NCI-H524 (cell line): ENCODE measurements at places on chromosomes 12 and 14.

- DNase-seq, result no peak
These were observed 49.2 kb upstream of the ERGIC2 start for GRCh38 chr12:29429999-29430715.

- no peak for DNase-seq
These were observed 34.9 kb downstream of the CCDC175 start for GRCh38 chr14:59541731-59542130.

- no peak for DNase-seq
These were observed 70.7 kb downstream of the CDK17 start for GRCh38 chr12:96329545-96329944.

DNA sequence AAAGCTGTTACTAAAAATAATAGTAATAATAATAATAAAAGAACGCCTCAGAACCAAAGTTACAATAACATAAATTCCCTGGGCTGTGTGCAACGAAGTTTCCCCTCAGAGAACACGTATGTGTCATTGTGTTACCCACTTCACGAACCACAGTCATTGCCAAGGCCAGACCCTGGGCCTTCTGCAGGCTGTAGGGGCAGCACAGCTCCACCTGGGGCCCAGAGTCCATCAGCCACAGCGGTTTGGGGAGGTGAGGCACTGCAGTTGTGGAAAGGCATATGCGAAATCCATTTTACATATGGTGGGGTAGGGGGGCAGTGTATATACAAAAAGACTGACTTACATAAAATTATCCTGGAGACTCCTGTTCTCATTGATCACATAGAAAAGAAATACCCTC, 56.1 kb downstream of the ESR2 start:
- no peak for DNase-seq

- no peak for DNase-seq
These were observed 29.4 kb downstream of the SLC24A4 start for GRCh38 chr14:92352158-92352985.

DNA sequence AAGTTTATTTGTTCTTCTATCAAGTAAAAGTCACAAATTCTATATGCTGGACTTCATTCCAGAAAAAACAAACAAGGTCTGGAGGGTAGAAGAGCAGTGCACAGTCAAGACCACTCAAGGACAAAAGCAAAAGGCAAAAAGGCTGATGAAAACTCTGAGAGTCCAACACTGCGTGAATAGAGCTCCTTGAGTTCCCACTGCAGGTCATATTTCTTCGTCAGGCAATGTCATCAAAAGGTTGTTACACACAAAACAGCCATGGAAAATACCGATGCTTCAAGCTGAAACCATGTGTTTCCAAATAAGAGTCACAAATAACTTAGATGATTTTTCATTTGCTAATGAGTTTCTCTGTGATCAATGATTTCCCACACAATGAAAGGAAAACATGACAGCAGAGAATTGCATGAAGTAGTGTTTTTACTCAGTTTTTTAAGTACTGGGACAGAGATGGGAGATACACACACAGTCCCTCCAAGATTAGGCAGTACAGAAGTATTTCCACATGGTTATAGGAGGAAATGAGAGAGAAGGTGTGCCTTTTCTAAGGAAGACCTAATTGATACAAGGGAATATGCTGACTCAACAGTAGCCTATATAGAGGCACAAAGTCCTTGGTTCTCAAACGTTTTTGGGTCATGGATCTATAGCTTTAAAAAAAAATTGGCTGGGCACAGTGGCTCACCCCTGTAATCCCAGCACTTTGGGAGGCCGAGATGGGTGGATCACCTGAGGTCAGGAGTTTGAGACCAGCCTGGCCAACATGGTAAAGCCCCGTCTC, 177.7 kb downstream of the MED13L start:
- DNase-seq, result no peak

DNA sequence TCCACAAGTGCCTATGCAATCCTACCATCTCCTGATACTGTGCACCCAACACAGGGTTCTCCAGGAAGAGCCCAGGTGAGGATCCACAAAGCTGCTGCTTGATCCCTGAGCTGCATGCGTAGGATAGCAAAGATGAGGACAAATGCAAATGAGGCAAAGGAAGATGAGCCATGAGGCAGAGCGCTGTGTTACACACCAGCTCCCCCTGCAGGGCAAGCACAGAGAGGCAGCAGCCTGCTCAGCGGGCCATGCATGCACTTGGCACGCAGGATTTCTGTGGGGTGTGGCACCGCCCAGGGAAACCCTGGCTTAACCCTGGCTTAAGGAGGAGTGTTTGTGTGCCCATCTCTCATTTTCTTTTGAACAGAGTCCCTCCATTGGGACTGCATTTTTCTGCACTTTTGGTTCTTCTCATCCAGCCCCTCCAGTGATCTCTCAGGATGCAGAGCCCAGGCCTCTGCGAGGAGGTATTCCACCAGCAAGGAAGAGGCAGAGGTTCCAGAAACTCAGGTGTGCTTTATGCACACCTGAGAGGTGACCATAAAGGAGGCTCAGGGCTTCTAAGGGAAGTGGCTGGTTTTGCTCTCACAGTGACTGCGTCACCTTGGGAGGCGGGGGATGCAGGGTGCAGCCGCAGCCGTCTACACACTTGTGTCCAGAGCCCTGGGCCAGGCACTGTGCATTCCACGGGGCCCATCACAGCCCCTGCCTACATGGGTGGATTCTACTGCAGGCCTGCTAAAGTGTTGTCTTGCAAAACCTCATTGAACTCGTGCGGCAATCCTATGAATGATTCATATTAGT, 973.3 kb upstream of the TMEM132C start:
- peak; percentile 55 for DNase-seq

- no peak for DNase-seq
These were observed 418.4 kb downstream of the MDGA2 start for GRCh38 chr14:47257013-47257412.

- DNase-seq, result peak; percentile 21
These were observed 55.6 kb upstream of the PTPRB start for GRCh38 chr12:70692681-70693288.

DNA sequence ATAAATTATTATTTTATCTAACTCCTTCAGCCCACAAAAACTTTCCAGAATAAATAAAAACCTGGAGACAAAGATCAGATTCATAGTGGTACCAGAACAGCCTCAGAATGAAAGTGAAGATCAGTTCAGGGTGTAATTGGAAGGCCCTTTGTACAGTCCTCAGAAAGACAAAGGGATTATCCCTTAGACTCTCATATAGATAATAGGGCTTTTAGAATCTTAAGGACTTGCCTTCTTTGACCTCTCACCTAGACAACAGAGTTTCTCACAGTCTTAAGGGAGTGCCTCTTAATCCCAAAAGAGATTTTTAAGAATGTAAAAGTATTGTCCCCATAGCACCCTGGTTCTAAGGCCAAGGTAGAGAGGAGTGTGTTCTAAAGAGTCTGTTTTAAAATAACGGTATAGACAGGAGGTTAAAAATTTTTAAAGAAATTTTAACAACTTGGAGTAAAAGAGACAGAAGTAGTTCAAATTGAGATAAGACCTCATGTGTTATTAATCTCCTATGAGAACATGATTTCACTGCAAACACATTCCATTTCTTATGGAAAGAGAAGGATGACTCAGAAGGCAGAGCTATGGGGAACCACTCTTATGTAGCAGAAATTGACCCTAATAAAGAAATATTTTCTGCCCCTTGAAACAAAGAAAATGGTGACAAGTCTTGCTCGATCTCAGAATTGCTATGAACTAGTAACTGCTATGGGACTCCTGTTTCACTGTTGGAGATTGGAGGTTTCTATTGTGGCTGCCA, 24.2 kb upstream of the NOVA1 start:
- peak; percentile 17 for DNase-seq

DNA sequence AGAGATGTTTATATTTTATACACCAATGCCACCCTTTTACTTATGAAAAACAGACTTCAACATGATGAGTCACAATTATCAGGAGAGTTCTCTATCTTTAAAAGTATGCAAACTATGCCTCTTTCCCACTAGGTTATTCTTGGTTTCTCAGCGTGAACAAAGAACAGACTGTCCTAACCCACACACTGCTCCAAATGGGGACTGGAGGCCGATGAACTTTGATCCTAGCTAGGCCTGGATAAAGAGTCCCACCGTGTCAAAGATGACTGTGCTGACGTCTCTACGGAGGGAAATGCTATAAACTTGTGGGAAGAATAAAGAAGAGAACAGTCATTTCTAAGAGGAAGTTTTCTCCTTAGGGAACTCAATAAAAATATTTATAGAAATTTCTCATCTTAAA, 160.1 kb downstream of the EPS8 start:
- DNase-seq, result no peak

GRCh38 chr12:115325858-115326257, 641.9 kb upstream of the TBX3 start:
- no peak for DNase-seq

- no peak for DNase-seq
These were observed 9.1 kb downstream of the MTRFR start for GRCh38 chr12:123242116-123242904.

DNA sequence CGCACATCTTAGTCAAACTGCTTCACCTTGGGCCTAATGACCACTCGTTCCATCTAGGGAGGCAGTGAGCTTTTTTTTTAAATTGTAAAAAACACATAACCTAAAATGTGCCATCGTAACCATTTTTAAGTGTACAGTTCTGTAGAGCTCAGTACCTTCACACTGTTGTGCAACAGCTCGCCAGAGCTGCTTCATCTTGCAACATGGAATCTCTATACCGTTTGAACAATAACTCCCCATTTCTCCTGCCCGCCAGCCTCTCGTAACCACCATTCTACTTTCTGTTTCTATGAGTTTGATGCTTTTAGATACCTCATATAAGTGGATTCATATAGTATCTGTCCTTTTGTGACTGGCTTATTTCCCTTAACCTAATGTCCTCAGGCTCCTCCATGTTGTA, 196.2 kb downstream of the CHST11 start:
- no peak for DNase-seq

- peak; percentile 33 for DNase-seq
These were observed 462 bp downstream of the KNTC1 start for GRCh38 chr12:122527478-122527944.

- no peak for DNase-seq
These were observed 5.4 kb upstream of the NR4A1 start for GRCh38 chr12:52045794-52046199.

DNA sequence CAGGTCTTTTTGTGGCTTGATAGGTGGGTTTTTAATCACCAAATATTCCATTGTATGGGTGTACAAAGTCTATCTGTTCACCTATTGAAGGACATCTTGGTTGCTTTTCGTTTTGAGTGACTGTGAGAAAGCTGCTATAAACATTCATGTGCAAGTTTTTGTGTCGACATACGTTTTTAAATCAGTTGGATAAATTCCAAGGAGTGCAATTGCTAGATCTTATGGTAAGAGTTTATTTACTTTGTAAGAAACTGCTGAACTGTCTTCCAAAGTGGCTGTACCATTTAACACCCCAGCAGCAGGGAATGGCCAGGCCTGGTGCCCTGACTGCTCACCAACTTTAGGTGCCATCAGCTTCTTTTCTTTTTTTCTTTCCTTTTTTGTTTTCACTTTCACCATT, 45.5 kb upstream of the C14orf180 start:
- no peak for DNase-seq

DNA sequence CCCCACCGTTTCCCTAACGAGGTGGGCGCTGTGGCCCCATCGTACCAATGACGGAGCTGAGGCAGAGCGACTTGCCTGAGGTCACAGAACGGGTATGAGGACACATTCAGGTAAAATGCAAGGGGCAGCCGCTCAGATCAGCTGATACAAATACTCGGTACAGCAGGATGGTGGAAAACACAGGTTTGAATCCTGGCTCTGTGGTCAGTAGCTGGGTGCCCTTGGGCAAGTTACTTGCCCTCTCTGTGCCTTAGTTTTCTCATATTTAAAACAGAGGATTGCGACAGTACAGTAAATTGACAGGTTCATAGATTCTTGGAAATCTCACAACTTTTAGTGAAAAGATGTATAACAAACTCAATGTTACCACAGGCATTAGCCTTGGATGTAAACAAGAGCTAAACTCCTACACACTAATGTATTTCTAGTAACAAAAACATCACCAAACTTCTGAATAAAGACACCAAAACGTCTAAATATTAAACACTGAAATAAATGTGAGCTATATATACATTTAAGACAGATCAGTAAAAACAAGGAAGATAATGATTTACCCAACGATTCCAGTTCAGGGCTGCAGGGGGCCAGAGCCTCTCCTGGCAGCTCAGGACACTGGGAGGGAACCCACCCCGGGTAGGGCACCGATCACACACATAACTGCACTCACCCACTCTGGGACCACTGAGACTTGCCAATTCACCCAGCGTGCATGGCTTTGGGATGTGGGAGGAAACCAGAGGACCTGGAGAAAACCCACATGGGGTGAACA, 128.4 kb downstream of the RBM19 start:
- no peak for DNase-seq

DNA sequence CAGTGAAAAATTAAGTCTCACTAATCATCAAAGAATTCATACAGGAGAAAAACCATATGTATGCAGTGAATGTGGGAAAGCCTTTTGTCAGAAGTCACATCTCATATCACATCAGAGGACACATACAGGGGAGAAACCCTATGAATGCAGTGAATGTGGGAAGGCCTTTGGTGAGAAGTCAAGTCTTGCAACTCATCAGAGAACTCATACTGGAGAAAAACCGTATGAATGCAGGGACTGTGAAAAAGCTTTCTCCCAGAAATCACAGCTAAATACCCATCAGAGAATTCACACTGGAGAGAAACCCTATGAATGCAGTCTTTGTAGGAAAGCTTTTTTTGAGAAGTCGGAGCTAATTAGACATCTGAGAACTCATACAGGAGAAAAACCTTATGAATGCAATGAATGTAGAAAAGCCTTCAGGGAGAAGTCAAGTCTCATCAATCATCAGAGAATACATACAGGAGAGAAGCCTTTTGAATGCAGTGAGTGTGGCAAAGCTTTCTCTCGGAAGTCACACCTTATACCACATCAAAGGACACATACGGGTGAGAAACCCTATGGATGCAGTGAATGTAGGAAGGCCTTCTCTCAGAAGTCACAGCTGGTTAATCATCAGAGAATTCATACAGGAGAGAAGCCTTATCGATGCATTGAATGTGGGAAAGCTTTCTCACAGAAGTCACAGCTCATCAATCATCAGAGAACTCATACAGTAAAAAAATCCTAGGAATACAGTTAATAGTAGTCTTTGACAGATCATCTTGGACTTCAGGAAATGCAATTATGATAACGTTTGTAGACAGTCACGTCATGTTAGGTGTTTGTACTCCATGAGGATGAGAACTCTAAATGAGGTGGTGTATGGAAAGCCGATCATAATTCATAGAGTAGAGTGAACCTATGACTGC, 21.1 kb downstream of the ZNF84 start:
- no peak for DNase-seq

- no peak for DNase-seq
These were observed 574 bp upstream of the FANCM start for GRCh38 chr14:45135156-45135555.

DNA sequence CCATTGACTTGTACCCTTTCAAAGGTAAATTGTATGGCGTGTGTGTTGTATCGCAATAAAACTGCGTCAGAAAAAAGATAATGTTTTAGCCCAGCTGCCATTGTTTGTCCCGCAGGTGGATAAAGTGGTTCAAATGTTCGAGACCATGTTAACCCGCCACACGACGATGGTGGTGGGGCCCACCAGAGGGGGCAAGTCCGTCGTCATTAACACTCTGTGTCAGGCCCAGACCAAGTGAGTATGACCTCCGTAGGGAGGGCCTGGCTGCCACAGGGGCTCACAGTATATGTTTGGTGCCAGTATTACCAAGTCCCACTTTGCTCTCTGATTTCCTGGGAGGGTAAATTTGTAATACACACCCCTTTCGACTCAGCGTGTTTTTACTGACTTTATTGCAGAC, 96.9 kb downstream of the DNAH10 start:
- no peak for DNase-seq
